ENCODE measurements at places on chromosomes 4 and X.

GRCh38 chrX:44735498-44735897, 108.3 kb upstream of the DUSP21 start:
- no peak for DNase-seq

DNA sequence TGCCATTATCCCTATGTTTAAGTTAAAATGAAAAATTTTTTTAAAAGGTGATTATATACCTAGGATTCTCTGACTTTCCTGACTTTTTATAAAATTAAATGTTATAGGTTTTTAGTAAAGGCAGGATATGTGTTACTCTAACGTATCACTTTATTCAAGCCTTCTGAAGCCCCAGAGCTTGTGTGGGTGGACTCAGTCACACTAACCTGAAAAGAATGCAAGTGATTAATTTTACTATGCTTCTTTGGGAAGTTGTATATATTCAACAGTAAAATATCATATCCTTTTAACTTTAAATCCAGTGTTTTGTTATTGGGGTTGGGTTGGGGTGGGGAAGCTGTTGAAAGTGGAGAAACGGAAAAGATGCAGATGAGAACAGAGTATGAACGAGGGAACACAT, 22.8 kb downstream of the PDLIM3 start:
- no peak for DNase-seq

DNA sequence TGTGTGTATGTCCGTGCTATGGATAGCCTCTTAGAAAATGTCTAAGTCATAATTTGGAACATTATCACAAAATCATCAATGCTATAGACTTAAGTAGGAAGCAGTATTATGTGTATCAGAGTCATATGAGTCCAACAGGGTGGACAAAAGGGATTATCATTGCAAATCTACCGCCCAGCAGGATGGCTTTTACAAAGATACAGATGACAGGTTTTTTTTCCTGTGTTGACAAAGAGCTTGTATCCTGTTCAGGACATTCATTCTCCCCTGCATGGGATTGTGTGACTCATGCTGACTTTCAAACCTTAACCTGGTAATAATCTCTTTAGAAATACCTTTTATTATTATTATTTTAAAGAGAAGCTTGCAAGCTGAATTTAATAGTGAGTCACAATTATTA, 310.3 kb upstream of the GNPDA2 start:
- no peak for DNase-seq

DNA sequence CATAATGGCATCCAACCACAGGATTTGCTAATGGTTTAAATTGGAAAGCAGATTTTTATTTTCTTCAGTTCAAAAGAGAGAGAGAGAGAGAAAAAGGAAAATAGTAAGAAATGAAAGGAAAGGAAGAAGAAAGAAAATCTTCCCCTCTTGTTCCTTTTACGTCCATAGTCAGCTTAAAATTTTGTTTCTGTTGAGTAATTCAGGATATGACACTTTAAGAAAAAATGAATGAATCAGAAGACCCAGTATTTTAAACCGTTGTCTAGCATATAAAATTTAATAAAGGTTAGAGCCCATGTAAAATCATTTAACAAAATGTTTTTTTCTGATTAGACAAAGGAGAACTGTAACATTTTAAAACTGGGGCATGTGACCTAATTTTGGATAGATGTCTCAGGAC, 391.8 kb upstream of the EPHA5 start:
- DNase-seq, result no peak

GRCh38 chrX:102651242-102652011, at the start of gene GPRASP1:
Gene GPRASP1 (plus strand): TSS chrX:102651483. CDS start chrX:102653914, 2,431 bp downstream.
- DNase-seq, result peak; percentile 51

DNA sequence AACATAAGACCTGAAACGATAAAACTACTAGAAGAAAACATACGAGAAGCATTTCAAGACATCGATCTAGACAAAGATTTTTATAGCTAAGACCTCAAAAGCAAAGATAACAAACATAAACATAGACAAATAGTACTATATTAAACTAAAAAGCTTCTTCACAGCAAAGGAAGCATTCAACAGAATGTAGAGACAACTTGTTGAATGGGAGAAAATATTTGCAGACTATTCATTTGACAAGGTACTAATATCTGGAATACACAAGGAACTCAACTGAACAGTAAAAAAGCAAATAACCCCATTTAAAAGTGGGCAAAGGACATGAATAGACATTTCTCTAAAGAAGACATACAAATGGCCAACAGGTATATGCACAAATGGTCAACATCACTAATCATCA, 49.8 kb downstream of the MANBA start:
- no peak for DNase-seq

DNA sequence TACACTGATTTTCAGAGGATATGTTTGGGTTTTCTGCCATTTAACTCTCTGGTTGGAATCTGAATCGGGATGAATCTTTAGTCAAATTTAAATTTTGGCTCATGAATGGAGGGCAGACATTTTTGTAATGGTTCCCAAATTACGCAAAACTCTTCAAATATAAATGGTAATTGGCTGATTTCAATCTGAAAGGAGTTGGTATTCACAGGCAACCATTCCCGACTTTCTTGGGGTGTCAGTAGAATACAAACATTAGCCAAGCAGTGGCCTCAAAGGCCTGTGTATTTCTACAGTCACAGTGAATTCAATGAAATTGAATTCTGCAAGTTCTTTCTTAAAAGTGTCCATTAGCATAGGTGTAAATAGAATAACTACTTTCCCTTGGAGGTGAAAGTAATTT, 668.8 kb upstream of the PRKX start:
- DNase-seq, result no peak

- no peak for DNase-seq
Measured at GRCh38 chrX:111354496-111354895, 57.5 kb downstream of the DCX start.

- DNase-seq, result no peak
Measured at GRCh38 chr4:55808186-55808585, 11.4 kb upstream of the EXOC1L start.

GRCh38 chr4:2281575-2282343, 19.9 kb upstream of the MXD4 start:
- DNase-seq, result peak; percentile 73

DNA sequence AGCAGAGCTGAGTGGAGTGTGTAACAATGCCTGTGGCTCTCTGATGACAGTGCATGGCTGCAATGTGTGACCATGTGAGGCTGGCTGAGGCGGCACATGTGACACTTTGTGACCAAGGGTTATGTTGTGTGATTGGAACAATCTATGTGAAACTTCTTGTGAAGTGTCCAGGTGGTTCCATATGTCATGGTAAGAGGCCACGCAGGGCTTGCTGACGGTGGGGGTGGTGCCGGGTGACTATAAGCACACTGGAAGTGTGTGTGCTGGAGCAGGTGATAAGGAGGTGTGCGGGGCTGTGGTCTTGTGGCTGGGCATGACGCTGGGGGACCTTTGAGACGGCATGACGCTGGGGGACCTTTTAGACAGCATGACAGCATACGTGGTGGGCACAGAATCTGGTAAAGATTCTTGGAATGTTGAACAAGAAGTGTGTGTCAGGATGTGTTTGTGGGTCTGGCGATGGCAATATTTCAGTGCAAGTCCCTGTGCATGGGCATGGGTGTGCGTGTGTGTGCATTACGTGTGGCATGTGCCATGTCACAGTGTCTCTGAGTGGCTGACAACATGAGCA, 7.4 kb upstream of the HDAC6 start:
- DNase-seq, result no peak

- no peak for DNase-seq
Measured at GRCh38 chrX:70497026-70497425, 52.4 kb downstream of the DLG3 start.

DNA sequence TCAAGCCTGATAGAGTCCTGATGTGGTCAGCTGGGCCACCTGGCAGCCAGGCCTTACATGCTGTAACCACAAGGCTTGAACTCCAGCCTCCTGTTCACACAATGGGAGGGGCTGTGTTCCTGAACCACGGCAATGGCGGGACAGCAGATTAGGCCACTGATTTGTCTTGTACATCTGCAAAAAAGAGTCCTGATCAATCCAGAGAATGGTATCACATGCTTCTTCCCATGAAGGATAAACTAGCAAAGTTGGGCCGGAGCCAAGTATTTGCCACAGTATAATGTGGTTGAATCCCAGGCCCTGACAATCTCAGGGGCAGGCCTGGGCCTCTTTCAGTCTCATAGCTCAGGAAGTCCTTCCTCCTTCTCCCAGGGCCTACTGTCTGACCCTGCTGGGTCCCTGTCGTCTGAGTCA, 2182.5 kb upstream of the AGA start:
- DNase-seq, result no peak

GRCh38 chr4:79341893-79342653, 16.2 kb upstream of the NAA11 start:
- DNase-seq, result no peak

- no peak for DNase-seq
Measured at GRCh38 chr4:179268791-179269190, 1826.6 kb upstream of the AGA start.

- DNase-seq, result no peak
Measured at GRCh38 chr4:11198516-11199305, 230.0 kb downstream of the HS3ST1 start.

GRCh38 chr4:158299459-158300007, 89.2 kb downstream of the TMEM144 start:
- DNase-seq, result no peak

DNA sequence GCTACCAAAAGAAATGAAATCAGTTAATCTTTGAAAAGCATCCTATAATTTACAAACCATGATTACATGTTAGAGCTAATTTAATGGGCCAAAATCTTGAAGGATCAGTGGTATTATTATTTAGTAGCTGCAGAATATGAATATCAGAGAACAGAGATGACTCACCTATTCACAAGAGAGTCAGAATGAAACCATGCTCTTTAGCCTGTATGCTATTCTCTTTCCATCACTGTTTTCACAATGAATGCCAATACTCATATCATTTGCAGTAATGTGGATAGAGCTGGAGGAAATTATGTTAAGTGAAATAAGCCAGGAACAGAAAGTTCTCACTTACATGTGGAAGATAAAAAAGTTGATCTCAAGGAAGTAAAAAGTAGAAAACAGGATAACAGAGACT, 414.1 kb downstream of the CENPC start:
- no peak for DNase-seq

GRCh38 chr4:157576671-157577217, 356.2 kb downstream of the GRIA2 start:
- DNase-seq, result no peak

DNA sequence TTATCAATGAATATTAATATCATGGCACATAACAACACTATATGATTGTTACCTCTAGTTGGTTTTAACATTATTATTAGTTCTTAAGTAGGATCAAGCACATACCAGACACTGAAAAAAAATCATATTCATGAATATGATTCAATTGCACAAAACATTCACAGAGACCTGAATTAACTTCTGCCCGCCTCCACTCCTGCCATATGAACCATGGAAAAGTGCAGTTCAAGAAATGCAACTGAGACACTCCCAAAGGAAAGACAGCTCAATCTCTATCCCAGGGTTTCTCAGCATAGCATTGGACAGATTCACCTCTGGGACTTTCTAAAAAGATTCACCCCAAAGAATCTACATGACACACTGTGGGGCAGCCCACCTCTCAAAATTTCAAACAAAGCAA, 103.5 kb upstream of the KCNIP4 start:
- no peak for DNase-seq

GRCh38 chr4:108417923-108418322, 202.5 kb upstream of the RPL34 start:
- no peak for DNase-seq

DNA sequence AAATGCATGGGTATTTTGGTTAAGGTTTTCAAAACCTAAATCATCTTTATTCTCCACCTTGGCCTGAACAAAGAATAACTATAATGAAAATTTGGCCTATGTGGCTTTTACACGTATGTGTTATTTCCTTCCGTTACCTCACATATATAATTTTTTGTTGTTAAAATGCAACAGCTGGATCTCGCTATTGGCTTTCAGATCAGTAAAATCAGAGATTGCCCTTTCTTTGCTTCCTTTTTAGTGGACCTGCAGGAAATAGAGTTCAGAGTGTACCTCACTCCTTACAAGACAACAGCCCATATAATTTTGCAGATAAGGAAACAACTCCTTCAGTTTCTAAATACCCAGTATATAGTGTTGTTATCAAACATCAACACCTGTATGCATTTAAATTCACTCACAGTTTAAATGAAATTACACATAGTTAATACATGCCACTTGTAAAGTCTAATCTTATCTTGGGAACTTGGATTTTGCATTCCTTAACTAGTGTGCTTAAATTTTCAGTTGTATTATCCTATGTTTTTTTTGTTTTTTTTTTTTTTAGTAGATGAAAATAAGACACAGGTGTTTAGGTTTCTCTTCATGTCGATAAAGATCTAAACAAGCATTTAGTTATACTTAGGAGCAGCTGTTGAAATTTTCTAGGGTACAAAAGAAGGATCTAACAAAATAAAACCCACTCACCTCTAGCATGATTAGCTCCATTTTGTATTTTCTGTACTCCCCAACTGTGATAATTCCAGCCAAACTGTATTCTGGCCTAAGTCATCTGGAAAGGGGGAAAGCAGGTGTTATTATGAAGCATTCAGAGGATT, 96.2 kb upstream of the SPRY1 start:
- DNase-seq, result no peak

DNA sequence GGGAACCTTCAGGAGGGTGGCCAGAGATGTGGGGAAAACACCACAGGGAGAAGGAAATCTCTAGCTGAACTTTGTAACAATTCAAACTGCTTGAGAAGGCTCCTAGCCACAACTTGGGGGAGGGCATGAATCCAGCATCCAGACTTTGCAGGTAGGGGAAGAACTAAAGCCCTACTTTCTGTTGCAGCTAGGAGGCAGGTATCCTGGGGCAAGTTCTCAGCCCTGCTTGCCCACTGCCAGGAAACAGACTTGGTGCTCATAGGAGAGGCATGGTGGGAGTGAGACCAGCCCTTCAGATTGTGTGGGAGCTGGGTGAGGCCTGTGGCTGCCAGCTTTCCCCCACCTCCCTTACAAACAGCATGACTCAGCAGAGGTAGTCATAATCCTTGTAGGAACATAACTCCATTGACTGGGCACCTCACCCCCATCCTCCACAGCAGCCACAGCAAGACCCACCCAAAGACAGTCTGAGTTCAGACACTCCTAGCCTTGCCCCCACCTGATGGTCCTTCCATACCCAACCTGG, 209.5 kb upstream of the CPEB2 start:
- no peak for DNase-seq

DNA sequence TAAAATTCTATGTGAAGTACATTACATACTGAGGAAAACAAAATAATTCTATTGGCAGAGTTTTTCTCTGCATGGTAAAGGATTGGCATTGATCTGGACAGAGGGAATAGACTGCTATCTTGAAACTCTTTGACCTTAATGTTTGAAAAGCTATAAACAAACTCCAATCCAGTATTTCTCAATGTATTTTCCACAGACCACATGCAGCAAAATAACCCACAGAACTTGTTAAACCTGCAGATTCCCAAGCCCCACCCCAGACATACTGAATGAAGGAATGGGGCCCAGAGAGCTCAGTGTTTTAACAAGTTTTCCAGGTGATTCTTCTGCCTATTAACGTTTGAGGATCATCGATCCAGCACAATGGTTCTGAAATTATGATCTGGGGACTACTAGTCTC, 15.7 kb downstream of the RNF128 start:
- DNase-seq, result no peak

DNA sequence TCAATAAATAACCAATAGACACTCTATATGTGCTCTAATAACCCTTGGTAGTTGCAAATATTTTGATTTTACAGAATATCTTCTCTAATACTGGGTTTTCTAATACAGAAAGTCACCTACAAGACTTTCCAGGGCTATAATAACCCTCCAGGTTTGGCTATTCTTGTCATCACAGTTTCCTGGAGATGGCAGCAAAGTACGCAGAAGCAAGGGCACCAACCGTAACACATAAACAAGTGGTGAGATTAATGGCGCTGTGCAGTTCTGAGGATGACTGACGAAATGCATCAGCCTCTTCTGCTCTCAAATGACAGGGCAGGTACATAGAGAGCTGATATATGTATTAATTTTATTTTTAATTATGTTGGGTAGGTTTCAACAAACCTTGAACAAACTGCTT, 122.4 kb downstream of the C4orf33 start:
- DNase-seq, result no peak
